Stimulated activated CD4-positive, alpha-beta T cell treated with anti-CD3 and anti-CD28 coated beads, Interleukin-1b, Interleukin-23, amount 100 ng/mL, for 1 hour (primary cell): ENCODE measurements at places on chromosomes 3 and 15.

GRCh38 chr3:60953351-60953750 is 297.9 kb downstream of the FHIT start:
- no peak for DNase-seq

- DNase-seq, result no peak
Measured at GRCh38 chr15:52352086-52352485, 56.5 kb upstream of the MYO5C start.

- DNase-seq, result no peak
Measured at GRCh38 chr3:10299679-10300078, 6.9 kb upstream of the GHRL start.

DNA sequence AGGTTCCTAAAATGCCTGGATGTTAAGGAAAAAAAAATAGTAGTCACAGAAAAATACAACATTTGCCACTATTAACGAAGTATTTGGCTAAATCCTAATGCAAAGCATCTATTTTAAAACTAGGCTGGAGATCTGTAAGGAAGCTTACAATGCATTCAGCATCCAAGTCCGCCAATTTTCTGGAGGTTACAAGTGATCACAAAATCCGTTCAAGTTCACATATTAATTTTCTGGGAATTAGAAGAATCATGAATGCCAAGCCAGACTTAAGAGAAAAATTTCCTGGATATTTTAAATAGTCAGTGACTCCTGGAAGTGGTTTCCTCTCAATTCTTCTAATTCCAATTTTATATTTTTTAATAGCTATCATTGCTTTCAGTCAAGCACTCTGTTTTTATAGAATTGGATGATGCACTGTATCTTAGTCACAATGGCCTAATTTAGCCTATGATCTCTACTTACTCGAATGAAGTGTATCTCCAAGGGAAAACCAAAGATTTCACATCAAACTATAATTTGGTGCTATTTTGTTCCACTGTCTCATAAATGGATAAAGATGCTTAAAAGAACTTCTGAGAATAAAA is 60.4 kb downstream of the P3H2 start:
- no peak for DNase-seq

GRCh38 chr3:127083778-127084397 is 101.0 kb downstream of the PLXNA1 start:
- no peak for DNase-seq

- DNase-seq, result no peak
Measured at GRCh38 chr15:68667800-68668625, 89.2 kb downstream of the CORO2B start.

DNA sequence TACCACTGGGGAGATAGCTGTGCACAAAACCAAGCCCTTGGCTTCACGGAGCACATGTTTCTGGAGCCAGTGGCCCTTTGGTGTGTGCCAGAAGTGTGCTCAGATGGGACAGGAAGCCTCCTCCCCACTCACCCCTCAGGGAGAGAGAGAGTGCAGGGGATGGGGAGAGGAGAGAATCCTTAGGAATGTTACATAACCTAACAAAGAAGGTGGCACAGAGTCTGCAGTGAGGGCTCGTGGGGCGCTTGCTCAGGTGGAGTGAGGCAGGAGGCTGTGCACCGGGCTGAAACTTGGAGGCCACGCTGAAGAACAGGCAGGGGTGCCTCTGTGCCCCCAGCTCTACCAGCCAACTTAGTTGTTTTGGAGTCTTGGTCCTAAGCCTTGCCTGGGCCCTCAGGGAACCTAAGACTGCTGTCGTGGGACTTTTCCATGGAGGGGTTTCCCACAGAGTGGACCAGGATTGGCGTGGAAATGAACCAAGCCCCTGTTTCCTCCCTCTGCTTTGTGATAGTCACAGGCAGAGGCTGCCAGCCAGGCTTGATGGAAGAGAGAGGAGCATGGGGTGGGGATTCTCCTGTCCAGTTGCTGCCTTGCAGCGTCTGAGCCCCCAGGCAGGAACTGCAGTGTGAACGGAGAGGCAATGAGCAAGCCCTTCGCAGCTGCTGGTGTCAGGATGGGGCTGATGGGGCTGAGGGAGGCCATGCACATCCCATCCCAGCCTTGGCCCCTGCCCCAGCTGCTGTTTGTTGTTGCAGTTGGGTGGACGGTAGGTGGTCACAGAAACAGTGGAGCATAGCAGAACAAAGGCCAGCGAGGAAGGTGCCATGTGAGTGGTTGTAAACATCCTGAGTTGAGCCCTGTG is 32.7 kb downstream of the PDIA5 start:
- no peak for DNase-seq

DNA sequence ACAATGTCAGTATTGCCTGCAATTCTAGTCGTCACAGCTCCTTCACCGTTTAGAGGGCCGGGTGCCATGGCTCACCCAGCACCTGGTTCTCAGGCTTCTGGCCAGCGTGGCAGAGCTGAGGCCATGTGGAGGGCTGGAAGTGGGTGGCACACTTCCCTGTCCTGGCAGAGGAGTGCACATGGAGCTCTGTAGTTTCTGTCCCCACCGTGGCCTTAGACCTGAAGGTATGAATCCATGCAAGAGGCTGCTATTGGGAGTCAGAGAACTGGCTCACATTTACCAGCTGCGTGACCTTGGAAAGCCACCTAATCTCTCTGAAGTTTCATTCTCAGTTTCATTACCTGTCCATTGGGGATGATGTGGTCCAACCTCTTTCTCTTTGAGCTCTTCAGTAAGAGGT is 22.2 kb downstream of the EPHB1 start:
- DNase-seq, result no peak

GRCh38 chr3:43859766-43860165 is 169.0 kb downstream of the ABHD5 start:
- DNase-seq, result no peak

- no peak for DNase-seq
Measured at GRCh38 chr3:89108291-89108550, 800 bp downstream of the EPHA3 start.

DNA sequence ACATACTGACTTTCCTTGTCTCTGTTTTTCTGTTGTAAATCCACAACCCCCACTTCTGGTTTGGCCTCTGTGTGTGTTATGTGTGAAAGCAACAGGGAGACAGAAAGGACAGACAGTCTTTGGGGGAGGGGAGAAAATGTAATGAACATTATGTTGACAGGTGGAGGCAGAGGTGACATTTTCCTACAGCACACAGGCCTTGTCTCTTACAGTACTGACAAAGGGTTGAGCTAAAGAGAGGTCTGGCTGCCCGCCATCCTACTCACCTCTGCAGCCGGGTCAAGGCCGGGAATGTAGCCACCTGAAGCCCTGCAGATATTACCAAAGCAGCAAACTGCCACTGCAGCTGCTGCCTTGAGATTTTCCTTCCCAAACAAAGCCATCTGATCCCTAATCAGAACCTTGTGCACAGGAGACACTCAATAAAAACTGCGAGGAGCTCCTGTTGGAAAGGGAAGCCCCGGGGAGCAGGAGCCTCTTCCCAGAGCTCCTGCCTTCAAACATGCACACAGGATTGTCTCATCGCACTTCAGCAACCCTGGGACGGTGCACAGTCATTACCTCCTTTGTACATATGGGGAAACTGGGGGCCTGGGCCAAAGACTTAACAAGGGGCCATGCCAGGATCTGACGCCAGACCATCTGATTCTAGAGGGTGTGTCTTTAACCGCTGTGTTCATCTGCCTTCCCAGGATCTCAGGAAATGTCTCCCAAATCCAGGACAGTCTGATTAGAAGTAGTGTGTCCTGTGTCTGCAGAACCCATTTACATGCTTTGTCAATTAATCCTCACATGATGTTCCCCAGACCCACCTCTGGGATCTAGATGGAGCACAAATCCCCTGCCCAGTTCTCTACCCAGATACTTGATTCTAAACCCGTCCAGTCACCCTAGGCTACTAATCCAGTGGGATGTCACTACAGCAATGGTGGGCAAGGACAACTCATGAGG is 14.2 kb downstream of the MYO5C start:
- DNase-seq, result no peak
